ENCODE measurements at places on chromosomes 5 and 9.

GRCh38 chr5:74948031-74948546 lies 81.9 kb upstream of the FAM169A start:
- no peak for DNase-seq

GRCh38 chr9:137128862-137129455 lies 10.0 kb upstream of the GRIN1 start:
- no peak for DNase-seq

DNA sequence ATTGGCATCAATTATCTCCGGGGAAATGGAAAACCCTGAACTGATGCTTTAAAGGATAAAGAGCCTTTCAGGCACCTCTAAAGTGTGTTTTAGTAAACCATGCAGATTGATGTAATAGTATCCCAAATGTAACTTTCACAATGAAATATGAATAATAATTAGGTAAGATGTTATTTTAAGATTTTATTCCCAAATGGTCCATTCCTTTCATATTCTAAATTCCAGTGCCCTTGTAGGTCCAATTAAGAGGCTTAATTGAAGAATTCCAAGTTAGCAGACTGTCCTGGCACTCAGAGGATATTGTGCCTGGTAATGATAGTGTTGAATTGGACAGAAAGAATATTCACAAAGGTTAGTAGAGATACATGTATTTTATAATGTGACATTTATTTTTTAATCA lies 352.5 kb upstream of the NUDT12 start:
- DNase-seq, result no peak

- no peak for DNase-seq
Measured at GRCh38 chr9:75960551-75960950, 70.1 kb downstream of the PCSK5 start.

DNA sequence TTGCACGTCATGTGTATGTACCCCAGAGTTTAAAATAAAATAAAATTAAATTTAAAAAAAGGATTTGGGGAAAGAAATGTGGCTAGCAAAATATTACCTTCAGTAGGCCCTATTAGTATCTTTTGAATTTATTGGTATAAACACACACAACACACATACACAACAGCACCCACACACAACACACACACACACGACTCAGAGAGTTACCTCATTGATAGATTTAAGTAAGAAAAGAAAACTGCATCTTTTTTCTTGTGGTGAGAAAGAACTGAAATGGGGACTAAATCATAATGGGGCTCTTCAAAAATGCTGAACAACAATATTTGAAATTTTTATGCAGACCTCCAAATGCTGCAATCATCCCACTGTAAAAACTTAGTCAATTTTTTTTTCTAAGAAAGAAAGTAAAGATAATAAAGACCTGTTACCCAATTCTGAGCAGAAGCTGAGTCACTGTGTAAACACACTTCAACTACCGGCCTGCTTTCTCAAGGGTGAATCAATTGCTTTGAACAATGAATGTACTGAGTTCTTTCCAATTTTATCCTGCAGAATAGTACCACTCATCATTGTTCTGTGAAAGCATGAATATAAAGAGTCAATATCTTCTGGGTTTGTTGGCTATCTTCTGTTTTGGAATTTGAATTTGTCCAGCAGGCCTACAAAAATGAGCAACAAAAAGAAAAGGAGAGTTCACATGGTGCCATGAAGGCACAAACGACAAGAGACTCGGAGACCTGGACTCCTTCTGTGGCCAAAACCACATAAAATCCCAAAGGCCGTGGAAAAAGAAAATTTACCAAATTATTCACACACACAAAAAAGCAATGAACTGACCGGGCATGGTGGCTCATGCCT lies 57.9 kb upstream of the CCNG1 start:
- no peak for DNase-seq

DNA sequence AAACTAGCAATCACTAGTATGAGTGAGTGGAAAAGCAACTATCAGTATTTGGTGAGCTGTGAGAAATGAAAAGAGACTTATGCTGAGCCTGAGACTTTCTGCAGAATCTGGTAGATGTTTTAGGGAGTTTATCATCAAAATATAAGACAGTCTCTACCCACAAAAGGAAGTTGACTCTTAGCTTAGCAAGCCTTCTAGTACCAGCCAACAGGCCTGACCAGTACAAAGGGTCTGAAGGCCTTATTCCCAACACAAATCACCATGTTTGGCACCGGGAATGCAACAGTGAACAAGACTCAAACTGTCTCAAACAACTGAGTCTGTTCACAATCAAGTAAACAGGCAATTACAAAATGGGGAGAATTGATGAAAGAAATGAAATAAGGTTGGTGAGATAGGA lies 244.4 kb downstream of the CWC27 start:
- DNase-seq, result no peak

DNA sequence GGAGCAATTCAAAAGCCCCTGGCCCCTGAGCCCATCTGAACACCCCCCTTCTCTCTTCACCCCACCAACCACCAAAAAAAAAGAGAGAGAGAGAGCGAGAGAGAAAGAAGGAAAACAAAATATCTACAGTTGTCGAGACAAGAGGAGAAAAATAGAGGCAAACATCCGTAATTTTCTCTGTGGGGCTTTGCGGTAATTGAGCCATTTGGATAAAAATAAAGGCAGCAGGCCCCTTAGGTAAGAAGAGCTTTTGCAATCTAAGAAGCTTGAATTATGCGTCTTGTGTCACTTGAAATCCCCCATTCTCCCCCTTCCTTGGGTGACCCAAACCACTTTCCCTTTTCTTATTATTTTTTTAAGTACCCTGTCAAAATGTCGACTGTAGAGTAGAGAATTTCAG lies 35.5 kb upstream of the FUBP3 start:
- no peak for DNase-seq

- no peak for DNase-seq
Measured at GRCh38 chr9:68825762-68826472, 120.9 kb downstream of the PIP5K1B start.

- no peak for DNase-seq
Measured at GRCh38 chr9:98707166-98708102, 1.3 kb downstream of the GABBR2 start.

GRCh38 chr5:143749581-143750205 lies 62.3 kb upstream of the HMHB1 start:
- DNase-seq, result no peak

DNA sequence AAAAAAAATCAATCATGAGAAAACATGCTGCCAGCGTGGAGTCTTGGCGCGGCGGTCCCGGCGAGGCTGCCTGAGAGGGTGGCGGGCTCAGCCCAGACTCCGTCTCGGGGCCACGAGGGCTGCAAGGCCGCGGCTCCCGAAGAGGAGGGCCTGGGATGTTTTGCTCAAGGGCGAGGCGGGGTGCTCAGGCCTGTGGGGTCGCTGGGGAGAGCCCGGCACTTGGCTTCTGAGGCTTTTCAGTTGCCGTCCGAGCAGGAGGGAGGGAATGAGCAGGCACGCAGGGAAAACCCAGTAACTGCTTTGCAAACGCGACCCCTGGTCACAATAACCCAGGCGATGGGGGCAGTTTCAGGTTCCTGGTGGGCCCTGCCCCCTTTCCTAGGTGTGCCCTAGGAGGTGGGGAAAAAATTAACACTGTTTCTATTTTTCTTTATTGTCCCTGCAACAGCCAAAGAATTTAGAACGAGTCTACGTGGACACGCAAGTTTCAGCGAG lies 3.2 kb upstream of the IRX2 start:
- no peak for DNase-seq

GRCh38 chr5:157216391-157217142 lies 35.9 kb downstream of the ITK start:
- DNase-seq, result no peak

DNA sequence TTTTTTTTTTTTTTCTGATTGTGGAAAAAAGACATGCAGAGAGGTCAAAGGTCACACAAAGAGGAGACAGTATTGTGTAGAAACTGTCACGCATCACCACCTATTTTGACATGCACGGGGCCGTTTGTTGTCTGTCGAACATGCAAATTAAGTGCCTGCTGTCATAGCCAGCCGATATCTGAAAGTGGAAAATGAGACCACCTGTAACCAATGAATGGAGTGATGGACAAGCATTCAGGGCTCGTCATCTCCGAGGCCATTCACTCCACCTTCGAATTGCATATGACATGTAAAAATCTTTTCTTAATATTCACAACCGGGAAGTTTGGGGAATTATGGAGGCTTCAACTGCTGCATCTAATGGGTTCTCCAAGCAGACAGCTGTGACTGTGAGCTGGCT lies 512.2 kb upstream of the ADAMTS16 start:
- no peak for DNase-seq

DNA sequence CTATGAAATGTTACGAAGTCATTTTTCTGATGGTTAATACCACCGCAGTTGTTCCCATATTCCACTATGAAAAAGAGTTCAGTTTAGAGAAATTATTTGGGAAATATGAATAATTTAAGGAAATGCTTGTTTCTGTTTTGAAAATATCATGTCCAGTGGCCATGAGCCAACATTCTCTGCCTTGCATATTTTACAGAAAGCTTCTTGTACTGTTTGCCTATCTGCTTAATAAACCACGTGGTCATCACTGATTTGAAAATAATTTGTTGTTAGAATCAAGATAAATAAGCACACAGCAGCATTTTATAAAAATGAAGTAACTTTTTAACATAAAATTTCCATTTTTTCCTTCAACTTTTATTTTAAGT lies 381.5 kb upstream of the CDH18 start:
- DNase-seq, result no peak

DNA sequence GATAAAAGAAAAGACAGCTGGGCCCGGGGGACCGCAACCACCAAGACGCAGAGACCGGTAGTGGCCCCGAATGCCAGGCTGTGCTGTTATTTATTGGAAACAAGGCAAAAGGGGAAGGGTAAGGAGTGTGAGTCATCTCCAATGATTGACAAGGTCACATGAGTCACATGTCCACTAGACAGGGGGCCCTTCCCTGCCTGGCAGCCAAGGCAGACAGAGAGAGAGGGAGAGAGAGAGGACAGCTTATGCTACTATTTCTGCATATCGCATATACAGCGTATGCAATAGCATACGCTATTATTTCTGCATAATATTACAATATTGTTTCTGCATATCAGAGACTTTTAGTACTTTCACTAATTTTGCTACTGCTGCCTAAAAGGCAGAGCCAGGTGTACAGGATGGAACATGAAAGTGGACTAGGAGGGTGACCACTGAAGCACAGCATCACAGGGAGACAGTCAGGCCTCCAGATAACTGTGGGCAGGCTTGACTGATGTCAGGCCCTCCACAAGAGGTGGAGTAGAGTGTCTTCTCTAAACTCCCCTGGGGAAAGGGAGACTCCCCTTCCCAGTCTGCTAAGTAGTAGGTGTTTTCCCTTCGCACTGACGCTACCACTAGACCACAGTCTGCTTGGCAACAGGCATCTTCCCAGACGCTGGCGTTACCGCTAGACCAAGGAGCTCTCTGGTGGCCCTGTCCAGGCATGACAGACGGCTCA lies 50.3 kb downstream of the RFX3 start:
- DNase-seq, result no peak

- DNase-seq, result no peak
Measured at GRCh38 chr5:55600497-55601203, 65.9 kb upstream of the PLPP1 start.

DNA sequence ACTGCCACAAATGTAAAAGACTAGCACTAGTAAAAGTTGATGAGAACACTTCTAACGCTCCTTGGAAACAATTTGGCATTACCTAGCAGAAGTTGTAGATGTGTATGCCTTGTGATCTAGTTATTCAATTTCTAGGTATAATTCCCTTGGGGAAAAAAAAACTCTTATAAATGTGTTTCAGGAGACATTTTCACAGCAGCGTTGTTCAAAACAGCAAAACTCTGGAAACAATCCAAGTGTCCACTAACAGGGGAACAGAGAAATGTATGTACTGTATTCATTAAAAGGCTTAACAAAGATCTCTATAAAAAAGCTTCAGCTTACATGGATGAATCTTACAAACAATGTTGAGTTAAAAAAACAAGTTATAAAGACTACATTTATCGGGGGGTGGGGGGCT lies 30.4 kb downstream of the NR3C1 start:
- DNase-seq, result no peak

DNA sequence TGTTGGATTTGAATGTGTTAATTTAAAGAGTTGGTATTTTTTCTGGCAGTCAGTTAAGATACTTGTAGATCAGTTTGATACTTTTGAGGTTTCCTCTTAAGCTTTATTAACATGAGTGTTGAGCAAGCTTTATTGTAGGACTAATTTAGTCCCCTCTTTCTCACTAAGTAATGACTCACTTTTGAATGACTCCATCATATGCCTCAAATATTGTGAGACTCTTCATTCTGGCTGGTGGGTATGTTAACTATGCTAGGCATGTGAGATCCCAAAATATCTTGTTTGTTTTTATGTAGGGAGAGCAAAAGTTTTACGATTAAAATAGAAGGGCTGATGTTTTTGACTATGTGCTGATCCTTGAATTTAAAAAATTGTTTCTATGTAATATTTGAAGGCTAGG lies 355.7 kb downstream of the IZUMO3 start:
- no peak for DNase-seq

- no peak for DNase-seq
Measured at GRCh38 chr5:163760498-163760897, 255.1 kb downstream of the MAT2B start.

- DNase-seq, result no peak
Measured at GRCh38 chr5:10534561-10535530, 29.0 kb upstream of the ANKRD33B start.

DNA sequence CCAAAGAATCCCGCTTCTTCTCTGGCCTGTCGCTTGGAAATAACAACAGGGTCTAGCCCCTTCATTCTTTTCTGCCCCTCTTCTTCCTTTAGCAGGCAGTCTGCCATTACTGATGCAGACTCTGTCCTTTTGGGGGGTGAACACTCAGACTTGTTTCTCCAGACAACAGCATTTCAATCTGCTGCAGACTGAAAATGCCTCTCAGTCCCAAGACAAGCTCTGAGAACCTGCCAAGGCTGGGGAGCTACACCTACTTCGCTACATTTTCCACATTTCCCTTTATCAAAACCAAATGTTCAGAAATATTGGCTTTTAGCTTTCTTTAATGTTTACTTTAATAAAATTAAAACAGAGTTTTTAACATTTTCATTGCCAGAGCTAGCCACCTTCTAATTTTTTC lies 152.4 kb downstream of the MPDZ start:
- no peak for DNase-seq

- no peak for DNase-seq
Measured at GRCh38 chr5:67896311-67896929, 319.1 kb upstream of the PIK3R1 start.
